ENCODE measurements at places on chromosomes 6 and 20.
A peak's percentile ranks its signal among the peaks of the same experiment; 100 is the strongest.

GRCh38 chr20:36872852-36873251, 3.1 kb upstream of the TLDC2 start:
- no peak for DNase-seq

DNA sequence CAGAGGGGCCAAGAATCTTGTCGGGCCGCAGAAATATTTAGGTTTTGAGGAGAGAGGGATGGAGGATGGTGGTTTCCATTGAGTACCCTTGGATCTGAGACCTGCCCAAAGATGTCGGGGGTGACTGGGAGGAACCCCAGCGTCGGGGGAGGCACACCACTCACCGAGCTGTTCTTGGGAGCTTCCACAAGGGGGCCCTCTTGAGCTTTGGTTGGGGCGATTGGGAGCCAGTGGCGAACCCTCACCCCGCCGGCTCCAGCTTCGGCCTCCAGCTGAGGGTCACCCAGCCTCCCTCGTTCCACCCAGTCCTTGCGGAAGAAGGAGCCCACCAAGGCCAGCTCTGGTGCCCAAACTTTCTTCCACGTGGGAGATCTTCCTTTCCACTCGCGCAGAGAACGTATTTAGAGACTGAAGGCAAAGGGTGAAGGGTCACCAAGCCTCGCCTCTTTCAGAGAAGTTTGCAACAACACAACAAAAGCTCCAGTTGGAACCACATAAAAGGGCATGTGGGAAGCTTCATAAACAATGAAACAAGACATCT, 33.6 kb downstream of the APCDD1L start:
- peak; percentile 36 for DNase-seq

GRCh38 chr20:63356931-63357879, 3.9 kb downstream of the CHRNA4 start:
- no peak for DNase-seq

- no peak for DNase-seq
These were observed 234.1 kb upstream of the TSHZ2 start for GRCh38 chr20:52738081-52738480.

DNA sequence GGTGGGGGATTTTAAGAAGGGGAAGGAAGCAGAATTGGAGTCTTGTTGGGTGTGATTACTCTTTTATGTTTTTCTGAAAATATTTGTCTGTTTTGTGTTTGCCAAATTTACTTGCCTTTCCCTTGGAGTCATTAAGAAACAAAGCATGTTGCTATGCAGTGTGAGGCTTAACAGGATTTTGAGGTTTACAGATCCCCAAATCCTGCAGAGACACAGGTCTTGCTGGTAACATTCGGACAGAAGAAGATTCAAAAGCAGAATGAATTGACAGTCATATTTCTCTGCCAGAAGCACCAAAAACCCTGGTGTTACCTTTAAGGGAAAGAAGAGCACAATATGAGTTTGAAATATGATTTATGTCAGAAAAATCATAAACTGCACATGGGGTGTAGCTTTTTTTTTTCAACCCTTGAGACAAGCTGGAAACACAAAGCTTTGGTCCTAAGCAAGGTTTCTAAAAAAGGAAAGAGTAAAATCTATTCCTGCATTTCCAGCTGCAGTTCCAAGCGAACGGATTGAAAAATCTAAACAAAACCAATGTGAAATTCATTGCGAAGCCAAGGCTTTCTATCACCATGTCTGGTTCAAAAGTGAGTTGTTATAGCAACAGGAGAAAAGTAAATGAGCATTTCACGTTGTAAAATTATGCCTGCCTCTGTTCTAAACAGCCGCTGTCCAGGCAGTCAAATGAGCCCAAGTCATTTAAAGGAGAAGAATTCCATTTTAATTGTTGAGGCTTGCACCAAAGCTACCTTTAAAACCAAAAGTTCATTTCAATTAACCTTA, 358.9 kb upstream of the SASH1 start:
- no peak for DNase-seq

DNA sequence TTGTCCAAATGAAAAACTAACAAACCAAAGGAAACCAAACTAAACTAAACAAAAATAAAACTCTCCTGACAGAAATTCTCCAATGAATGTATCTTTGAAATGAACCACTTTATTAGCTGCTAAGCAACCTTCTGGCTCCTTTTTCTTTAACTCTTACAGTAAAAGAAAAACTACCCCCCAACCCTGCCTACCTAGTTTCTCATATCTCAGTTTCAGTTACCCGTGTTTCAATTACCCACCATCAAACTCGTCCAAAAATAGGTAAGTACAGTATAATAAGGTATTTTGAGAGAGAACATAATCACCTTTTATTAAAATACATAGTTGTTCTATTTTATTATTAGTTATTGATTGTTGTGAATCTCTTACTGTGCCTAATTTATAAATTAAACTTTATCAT, 177.4 kb upstream of the THEMIS start:
- DNase-seq = no peak

- no peak for DNase-seq
These were observed 393.3 kb downstream of the C6orf118 start for GRCh38 chr6:164916087-164916486.

Data from stimulated activated CD4-positive, alpha-beta T cell treated with anti-CD3 and anti-CD28 coated beads, Interleukin-12 subunit alpha, Interleukin-12 subunit beta, amount 100 ng/mL, for 24 hours (primary cell).